ENCODE measurements at places on chromosomes 6 and 20.

DNA sequence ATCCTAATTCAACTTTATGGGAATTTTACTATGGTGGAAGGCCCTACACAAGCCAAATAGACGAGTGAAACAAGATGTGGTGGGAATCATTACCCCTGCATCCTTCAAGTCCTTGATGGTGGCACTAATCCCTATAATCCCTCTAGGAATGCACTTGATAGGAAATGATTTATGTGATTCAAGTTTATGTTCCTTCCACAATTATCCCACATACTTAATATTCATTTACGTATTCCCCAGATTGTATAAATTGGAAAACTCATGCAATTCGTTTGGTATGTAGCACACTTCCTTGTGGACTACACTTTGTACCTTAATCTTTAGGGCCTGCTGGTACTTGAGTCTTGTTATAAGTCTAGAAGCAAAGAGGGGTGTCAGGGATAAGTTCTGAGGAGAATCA is 40.8 kb downstream of the PKIB start:
- DNase-seq, result no peak

DNA sequence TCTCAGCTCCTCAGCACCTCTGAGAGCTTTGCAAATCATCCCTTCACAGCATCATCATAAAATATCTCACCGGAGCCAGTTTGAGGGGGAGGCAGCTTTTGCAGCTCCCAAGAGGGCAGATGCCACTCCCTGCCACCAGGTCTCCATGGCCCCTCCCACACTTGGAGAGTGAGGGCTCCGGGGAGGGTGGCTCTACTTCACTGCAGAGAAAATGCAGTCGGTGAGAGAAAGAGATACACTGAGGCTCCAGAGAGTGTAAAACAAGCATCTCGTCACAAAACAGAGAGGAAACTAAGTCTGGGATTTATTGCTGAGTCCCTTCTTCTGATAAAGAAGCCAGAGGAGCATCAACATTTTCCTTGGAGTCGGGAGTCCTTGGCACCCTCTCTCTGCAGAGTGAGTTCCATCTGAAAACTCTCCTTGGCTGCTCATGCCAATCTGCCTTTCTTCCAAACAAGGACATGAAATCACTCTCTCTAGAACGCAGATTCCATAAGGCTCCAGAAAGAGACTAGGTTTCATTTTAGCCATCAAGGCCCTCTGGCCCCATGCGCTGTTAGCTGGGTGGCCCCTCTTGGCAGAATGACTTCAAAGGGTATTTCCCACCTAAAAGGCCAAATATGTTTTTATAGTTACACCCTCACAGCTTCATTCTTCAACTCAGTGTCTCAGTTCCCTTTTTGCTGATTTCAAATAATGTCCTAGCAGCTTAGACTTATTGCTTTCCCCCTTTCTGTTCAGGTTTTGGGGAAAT is 70.6 kb upstream of the F13A1 start:
- no peak for DNase-seq

GRCh38 chr6:108874470-108875160 is 26.4 kb downstream of the ARMC2 start:
- DNase-seq, result peak; percentile 73

DNA sequence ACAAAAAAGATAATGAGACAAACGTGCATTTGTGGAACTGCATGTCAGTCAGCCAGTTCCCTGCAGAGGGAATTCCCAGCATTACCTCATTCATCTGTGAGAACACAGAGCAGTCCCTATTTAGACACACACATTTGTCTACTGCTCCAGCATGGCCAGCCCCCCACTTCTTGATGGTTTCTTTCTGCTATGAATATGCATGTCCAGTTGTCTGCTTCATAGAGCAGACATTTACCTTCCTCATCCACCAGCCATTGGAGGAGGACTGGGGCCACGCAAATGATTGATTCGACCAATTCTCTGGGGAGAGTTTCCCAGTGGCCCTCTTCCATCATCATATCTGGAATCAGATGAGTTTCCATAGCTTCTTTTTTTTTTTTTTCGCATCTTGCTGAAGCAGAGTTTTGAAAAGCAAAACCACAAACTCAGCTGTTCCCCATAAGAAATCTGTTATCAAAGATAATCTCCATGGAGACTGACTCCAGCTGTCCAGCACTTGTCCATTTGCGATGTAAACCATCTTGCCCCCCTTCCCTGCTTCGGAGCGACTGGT is 11.8 kb downstream of the ENPP1 start:
- DNase-seq, result no peak

DNA sequence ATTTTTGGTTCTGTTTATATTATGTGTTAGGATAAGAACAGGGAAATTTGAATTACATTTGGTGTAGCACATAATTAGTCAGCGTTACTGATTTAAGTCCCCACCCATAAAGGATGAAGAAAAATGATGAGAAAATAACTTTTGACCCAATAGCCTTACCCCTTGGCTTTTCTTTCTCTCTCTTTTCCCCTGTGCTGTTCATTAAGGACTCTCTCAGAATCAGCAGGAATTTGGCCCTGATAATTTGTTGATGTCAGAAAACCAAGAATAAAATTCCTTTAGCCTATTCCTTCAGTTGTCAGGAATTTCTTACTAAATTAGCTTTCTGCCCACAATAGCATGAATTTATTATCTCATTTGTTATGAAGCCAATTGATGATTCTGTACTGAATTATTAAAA is 18.5 kb downstream of the PLCB1 start:
- DNase-seq, result no peak

GRCh38 chr20:61810738-61811135 is 254.9 kb downstream of the TAF4 start:
- DNase-seq, result no peak

DNA sequence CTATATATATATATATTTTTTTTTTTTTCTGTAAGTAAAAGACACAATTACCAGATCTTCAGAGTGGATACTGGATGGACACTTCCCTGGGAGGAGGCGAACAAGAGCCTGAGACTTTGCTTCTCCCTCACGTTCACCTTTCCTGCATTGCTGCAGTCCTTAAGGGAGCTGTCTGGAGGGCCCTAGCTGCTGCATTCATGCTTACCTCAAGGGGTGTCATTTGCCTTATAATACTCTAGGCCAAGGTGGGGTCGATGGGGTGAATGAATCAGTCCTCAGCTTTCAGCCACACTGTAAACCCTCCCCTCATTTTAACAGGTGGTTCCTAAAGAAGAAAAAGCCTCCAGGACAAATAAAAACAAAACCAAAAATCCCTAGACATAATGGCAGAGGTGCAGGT is 34.8 kb upstream of the CD83 start:
- no peak for DNase-seq

- no peak for DNase-seq
Measured at GRCh38 chr6:105936972-105937371, 149.2 kb upstream of the PRDM1 start.

GRCh38 chr20:41176711-41177552 is 39.6 kb downstream of the PLCG1 start:
- DNase-seq, result no peak

DNA sequence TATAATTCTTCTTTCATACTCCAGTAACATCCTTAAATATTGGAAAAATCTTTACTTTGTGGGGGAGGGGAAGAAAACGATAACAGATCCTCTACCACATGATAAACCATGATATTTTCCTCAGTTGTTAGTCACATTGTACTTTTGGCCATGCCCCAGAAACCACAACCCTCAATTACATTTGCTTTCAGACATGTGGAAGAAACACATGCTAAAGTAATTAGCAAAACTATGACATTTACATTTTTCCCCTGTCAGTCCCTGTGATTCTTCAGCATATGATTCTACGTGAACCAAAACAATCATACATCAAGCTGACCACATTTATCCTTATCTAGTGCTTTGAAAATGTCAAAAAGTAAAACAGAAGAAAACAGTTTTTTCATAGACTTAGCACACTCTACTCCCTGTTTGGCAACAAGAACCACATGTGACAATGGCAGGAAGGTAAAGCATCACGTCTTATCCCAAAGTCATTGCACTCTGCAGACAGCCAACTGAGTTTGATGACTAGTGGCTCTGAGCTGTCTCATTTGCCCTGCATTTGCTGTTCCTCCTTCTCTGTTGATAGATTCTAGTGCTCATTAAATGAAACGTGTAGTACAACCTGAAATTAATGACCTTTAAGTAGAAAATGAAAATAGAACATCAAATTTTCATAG is 505.8 kb upstream of the MARCKS start:
- DNase-seq, result no peak

DNA sequence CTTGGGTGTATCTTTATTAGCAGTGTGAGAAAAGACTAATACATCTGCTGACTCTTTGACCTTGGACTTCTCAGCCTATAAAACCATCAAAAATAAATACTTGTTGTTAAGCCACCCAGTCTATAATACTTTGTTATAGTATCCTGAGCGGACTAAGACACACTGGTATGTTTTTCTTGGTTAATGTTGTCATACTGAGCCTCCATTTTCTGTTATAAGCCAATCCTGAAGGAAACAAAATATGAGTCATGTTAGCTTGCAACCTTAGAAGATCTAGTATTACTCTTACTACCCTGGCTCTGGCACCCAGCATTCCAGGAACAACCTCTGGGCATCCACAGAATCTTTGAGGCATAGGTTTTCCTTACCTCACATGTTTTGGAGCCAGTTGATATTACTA is 307.2 kb downstream of the FRK start:
- DNase-seq, result no peak

GRCh38 chr6:167676666-167677421 is 149.9 kb upstream of the AFDN start:
- DNase-seq, result no peak

GRCh38 chr6:17885889-17886576 is 101.4 kb downstream of the KIF13A start:
- DNase-seq, result no peak

DNA sequence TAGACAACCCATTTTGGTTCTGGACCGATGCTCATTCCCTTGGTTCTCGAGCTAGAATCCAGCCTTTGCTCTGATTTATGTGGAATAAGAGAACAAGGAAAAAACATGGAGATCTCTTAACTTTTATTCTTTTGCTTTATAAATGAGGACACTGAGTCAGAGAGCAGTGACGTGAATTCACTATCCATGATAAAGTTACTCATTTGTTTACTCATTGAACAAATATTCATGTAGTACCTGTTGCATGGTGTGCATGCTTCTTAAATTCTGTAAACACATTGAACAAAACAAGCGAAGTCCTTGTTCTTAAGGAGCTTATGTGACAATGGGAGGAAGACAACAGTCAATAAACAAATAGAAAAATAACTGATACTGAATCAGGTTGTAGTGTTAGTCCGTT is 56.9 kb downstream of the BMP2 start:
- no peak for DNase-seq

- no peak for DNase-seq
Measured at GRCh38 chr6:43970913-43971775, 156.1 kb downstream of the MRPL14 start.

DNA sequence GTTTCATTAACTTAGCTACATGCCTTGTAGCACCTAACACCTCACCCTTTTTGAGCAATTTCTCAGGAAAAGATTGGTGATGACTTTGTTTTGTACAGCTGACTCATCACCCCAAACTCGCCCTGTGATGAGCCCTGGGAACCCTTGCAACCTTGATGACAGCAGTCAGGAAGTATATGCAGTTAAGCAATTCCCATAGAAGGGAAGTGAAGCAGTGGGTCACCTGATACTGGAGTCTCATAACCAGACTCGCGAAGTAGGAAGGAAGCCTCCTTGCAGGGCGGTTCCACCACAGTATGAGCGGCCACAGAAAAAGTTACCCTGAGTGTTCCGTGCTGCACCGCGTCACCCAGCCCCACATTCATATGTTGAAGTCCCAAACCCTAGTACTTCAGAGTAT is 82.0 kb upstream of the EDN1 start:
- DNase-seq, result peak; percentile 47

- no peak for DNase-seq
Measured at GRCh38 chr6:35188886-35189285, 24.9 kb upstream of the SCUBE3 start.

- DNase-seq, result no peak
Measured at GRCh38 chr20:24149175-24149574, 160.6 kb upstream of the GGTLC1 start.

DNA sequence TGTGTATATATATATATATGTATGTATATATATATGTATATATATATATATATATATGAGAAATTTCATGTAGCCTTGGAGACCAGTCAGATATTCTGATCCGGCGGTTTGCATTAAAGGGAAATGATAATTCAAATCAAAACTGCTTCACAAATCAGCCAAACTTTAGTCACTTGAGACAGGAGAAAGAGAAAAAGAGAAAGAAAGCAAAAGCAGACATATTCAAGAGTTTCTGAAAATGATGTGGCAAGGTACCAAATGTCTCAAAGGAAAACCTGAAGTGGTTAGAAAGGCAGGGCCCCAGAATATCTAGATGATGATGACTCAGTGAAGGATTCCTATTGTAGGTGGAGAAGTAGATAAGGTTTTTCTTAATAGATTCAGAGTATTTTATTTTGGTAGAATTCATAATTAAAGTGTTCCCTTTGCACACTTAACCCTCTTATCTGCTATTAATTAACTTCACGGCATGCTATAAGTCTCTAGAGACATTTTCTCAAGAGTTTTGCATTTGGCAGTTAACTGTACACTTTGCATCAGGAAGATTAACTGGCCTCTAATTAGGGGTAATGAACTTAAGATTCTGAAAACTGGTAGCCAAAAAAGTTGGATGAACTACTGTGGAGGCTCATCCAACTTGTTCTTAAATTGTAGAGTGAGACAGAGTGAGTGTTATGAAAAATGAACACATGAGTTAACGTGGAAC is 50.1 kb upstream of the ASF1A start:
- peak; percentile 25 for DNase-seq

- DNase-seq, result no peak
Measured at GRCh38 chr6:147211349-147211748, 7.1 kb downstream of the STXBP5 start.

DNA sequence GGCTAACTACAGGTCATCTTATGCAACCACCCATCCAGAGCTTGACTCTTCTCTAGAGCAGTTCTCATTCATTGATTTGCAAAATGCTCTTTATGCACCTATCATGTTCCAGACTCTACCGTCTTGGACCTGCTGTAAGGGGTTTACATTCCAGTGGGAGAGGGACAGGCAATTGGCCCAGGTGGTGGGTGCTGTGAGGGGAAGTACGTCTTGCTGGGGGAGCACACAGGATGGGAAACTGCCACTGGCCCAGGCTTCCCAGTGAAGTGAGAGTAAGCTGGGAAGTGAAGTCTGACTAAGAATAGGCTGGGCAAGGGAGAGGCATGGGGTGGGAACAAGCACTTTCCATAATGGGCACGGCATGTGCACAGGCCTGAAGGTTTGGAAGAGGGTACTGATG is 13.8 kb downstream of the OLIG3 start:
- DNase-seq, result no peak

- DNase-seq, result no peak
Measured at GRCh38 chr20:57803508-57804005, 93.7 kb upstream of the PMEPA1 start.

- no peak for DNase-seq
Measured at GRCh38 chr20:25351024-25351360, 39.6 kb downstream of the ABHD12 start.

- DNase-seq, result no peak
Measured at GRCh38 chr6:128078276-128078675, 177.4 kb upstream of the THEMIS start.

GRCh38 chr6:5937169-5937909 is 69.4 kb downstream of the NRN1 start:
- no peak for DNase-seq

Data from activated CD4-positive, alpha-beta T cell treated with anti-CD3 and anti-CD28 coated beads for 48 hours (primary cell).